Kidney epithelial cell (primary cell): ENCODE measurements at places on chromosomes 12 and 14.
A peak's percentile ranks its signal among the peaks of the same experiment; 100 is the strongest.

DNA sequence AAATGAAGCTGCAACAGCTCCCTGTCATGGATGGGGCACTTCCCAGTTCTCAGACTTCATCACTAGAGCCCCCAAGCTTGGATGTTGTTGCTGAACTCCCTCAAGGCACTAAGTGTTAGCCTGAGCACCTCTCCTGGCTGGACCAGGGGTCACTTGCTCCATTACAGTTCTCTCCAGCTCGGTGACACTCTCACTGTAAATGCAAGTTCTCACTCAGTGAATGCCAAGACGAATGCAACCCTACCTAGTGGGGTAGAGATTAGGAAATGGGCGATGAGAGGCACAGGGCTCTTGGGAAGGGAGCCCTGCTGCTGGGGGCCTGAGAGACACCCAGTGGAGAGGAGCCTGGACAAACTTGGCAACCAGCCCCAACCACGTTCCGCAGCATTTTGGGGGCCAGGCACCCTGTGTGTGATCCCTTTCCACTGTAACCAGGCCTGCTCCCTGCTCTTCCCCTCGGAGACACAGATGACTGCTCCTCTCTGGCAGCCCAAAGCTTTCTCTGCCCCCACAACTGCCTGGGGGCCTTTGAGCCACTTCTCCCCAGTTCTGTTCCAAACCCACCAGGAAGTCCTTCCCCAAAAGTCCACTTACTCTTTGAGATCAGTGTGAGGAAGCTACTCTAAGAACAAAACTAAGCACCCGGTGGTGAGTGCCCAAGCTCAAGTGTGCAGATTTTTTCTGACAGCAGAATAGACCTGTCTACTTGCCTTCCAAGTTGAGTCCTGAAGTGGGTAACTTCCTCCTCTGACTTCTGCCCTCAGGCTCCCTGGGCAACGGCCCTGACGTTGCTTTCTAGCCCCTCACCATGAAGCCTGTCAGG is 8.0 kb upstream of the SELPLG start:
- no peak for DNase-seq

DNA sequence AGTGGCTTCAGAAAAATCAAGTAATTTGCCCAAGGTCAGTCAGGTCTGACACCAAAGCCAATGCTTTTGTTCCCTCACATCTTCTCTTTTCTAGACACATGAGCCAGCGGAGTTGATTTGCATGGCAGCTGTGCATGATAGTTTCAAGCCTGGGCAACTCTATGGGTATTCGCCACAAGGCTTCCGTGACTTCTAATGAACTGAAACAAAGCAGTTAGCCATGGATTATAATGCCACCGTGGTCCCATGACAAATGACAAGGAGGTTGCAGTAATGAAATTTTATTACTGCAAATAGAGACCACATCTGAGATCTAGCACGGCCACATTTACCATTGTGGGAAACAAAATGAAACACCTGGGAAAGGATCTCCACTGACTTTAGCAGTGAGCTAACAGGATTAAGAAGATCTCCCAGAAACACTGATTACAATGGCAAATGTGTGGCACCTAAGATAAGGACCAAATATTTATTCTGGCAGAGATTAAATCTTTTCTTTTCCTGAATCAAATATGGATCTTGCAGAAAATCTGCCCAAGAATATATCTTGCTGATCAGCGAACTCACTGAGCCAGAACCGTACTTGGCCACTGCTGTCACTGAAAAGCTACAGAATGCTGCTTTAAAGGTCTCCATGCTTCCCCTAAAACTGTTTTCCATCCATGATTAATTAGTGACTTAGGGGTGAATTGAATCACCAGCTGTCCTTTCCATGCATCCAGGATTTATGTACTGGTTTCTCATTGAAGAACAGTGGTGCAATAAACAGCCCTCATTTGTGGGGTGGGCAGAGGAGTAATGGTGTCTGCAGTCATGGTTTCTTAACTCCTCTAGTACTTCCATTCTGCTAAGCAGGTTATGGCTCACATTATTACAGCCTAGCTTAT is 551.0 kb downstream of the DIO2 start:
- no peak for DNase-seq

DNA sequence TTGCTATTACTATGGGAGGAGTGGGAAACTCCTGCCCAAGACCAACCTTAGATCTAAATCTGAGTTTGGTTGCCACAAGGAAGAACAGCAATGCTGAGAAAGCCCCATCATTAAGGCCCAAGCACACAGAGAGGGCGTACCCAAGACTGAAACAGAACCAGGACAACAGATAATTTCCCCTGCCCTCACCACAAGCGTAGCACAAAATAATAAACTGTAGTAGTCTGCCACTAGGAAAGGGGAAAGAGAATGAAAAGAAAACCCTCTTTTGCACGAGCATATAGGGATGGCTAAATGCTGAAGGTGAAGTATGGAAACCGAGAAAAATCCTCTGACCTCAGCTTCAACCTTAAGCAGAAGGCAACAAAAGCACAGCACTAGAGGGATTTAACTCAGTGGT is 76.5 kb upstream of the DHRS4 start:
- no peak for DNase-seq

- no peak for DNase-seq
Measured at GRCh38 chr12:121723200-121723599, 10.6 kb downstream of the TMEM120B start.

GRCh38 chr12:26318661-26319068 is 123.3 kb downstream of the SSPN start:
- peak; percentile 87 for DNase-seq

- DNase-seq: no peak
Measured at GRCh38 chr12:71732357-71732712, 22.3 kb upstream of the RAB21 start.

DNA sequence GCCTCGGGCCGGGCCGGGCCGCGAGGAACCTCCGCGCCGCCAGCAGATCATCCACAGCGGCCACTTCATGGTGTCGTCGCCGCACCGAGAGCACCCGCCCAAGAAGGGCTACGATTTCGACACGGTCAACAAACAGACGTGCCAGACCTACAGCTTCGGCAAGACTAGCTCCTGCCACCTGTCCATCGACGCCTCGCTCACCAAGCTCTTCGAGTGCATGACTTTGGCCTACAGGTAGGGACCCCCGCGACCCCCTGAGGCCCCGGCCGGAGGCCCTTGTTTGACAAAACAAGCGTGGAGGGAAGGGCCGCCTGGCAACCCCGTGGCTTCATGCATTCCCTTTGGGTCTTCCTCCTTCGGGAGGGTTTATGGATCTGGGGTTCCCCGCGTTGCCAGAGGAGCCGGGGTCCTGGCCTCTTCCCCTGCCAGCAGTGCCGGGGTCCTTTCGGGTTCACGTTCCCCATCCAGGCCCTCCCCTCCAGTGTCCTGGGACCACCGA is 526 bp downstream of the MLXIP start:
- no peak for DNase-seq
